ENCODE measurements at places on chromosomes 2 and 18.

- DNase-seq: peak; percentile 36
These were observed 38.3 kb upstream of the IL1R1 start for GRCh38 chr2:102103992-102104871.

GRCh38 chr2:127280693-127281092 is 13.3 kb downstream of the ERCC3 start:
- DNase-seq: no peak

DNA sequence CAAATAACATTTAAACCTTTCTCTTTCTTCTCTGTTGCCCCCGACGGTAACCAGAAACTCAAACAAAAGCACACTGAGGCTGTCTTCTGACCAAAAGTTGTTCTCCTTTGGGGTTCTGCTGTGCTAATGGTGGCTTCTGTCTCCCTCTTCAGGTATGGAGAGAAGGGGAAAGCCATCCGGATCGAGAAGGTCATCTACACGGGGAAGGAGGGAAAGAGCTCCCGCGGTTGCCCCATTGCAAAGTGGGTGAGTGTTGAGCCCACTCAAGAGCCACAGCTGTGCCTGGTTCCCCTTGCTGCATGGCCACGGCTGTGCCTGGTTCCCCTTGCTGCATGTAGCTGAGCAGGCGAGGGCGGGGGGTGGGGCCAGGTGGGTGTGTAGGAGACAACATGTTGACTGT is 67.4 kb downstream of the BOLA3 start:
- DNase-seq: no peak

DNA sequence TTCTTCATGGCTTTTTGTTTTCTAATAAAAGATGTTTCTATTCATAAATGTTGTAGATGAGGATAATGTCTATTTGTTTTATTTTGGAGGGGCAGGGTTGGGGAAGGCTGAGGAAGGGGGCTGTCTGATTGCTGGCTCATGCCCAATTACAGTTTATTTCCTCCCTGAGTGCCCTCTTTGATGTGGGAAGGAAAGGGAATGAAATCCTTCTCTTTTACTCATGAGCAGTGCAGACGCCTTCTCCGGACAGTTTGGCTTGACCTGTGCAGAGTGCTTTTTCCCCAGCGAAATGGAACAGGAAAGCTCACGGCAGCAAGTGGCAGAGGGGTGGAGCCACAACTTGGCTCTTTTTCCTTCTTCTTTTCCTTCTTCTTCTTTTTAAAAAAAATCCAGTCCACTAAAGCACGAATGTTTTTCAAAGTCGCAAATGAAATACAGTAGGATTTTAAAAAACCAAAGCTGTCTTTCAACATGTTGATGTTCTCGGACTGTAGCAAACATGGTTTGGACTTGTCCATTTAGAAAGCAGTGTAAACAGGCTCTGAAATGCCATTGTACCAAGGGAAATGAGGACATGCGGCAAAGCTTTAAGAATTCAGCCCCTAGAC is 34.5 kb downstream of the RAB31 start:
- no peak for DNase-seq

GRCh38 chr2:122135021-122135937 is 379.8 kb downstream of the TSN start:
- no peak for DNase-seq

DNA sequence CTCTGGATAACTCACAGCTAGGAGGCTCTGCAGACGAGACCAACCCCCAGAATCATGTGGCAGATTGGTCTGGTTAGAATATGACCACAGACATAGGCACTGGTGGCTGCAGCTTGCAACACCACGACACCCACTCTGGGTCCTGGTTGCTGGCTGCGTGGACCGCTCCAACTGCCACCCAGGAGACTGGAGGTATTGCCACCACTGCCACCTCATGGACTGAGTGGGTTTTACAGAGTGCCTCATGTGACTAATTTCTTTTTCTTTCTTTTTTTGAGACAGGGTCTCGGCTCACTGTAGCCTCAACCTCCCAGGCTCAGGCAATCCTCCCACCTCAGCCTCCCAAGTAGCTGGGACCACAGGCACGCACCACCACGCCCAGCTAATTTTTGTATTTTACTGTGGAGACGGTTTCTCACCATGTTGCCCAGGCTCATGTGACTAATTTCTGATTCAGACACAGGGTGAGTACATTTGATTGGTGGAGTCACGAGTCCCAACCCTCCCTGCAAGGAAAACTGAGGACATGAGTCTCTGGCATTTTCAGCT is 29.9 kb upstream of the NT5DC4 start:
- DNase-seq: peak; percentile 65

GRCh38 chr2:12162269-12163247 is 416.1 kb downstream of the LPIN1 start:
- DNase-seq: no peak

GRCh38 chr2:152467677-152468410 is 132.9 kb downstream of the FMNL2 start:
- DNase-seq: no peak

DNA sequence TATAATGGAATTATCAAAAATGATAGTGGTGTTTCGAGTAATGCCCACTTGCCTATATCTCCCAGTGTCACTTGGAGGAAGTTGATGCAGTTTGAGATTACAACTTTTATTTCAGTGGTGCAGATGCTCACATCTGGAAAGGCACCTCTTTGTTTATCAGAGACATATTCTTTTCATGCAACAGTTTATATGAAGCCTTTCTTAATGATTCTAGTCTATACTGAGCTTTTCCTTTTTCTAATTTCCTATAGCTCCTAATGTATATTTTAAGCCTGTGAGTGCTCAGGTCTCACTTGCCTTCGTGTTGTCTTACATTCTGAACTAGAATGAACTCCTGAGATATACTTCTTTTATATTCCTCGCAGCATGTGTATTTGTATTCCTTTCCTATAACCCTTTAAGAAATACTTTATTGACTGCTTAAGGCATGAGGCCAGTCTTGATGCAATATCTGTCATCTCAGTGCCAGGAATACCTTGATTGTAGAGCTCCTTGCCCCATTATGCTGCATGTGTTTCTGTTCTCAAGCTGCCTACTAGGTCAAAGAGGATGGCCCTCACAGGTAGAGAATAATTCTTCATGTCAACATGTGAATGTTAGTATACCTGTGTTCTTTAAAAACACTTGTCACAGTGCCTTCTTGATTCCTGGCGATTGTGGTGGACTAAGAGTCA is 52.6 kb downstream of the VRK2 start:
- no peak for DNase-seq

DNA sequence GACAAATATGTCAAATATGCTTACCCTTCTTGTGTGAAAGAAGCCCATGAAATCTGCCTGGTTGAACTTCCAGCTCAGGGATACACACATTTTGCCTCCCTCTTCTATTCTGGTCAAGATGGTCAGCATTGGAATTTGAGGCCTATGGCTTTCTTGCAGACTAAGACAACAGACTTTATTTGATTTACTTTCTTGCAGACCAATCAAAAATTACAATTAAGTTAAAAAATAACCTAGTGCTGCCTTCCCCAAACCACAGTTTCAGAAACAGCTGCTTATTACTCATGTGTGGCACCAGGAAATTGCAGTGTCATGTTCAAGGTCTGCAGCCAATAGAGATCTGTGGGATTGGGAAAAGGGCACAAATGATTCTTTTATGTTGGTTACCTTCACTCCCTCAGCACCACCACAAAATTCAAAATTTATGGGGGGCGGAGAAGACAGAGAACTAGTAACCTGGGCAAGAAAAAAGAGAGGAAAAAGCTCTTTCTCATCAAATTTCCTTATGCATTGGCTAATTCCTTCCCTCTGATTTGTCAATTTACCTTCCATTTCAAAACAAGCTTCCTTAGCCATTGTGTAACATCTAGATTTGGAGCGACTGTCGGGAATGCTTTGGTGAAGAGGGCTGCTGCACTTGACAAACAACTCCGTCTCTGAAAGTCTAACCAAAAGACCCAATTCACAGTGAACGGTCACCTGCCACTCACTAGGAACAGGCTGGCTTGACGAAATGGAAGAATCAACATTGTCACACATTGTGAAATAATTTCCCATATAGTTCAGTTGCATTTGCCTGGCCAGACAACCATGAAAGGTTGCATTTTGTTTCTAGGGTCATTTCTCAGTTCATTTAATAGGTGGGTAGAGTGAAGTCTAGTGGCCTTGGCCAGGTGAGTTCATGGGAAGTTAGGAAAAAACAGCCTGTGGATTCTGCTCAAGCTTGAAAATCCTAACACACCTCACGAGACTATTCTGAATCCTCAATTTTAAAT is 100.4 kb upstream of the FZD5 start:
- DNase-seq: no peak

DNA sequence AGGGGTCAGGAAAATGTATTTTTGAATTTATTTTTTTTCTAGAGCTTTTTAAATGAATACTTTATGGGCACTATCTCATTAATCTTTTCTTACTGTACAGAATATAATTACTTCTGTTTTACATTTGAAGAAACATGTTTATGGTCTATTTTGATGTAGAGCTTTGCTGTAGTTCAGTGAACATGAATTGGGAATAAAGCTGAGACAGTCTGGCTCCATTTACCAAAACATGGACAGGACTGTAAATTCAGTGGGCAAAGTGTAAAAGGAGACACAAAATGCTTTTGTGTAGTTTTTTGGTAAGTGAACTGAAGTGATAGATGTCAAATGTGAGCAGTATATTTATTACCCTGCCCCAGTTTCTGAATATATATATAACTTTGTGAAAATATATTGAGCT is 1298.8 kb upstream of the NXPH2 start:
- no peak for DNase-seq

DNA sequence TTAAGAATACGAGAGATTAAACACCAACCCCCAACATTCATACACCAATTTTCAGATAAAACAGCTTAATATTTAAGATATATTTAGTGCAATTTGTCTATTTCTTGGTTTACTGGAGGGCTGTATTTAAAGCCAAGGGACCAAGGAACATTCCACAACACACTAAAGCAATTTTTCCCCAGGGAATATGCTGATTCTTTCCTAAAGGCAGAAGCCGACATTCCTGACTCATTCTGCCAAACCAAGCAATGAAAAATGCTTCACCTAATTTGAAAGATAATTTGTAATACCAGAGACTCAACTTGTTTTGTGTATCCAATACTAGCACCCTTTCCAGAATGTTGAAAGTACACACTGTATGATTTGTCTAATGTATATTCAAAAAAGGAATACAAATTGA is 1267.6 kb upstream of the PIK3C3 start:
- no peak for DNase-seq

- DNase-seq: no peak
These were observed 179.9 kb upstream of the MSH6 start for GRCh38 chr2:47602996-47603395.

- no peak for DNase-seq
These were observed 2.1 kb downstream of the METTL8 start for GRCh38 chr2:171431677-171432167.

- no peak for DNase-seq
These were observed 99.7 kb upstream of the AQP4 start for GRCh38 chr18:26965206-26965605.

DNA sequence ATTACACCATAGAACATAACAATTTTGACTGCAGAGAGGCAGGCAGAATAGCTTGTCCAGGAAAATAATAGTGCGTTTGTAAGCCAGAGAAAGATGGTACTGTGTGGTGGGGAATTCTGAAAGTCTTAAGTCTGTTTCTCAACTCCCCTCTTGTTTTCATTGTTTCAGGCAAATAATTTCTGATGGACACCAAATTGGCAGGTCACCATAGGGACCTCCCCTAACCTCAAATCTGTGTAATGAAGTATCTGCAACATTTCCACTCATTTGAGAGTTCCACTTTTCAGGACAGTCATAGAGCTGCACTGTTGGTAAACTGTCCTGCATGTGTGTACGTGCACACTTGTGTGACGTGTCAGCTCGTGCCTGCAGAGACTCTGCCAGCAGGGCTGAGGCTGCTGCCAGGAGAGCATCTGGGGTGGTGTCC is 195.6 kb downstream of the AGAP1 start:
- no peak for DNase-seq

- no peak for DNase-seq
These were observed 19.4 kb downstream of the CENPA start for GRCh38 chr2:26805241-26805676.

DNA sequence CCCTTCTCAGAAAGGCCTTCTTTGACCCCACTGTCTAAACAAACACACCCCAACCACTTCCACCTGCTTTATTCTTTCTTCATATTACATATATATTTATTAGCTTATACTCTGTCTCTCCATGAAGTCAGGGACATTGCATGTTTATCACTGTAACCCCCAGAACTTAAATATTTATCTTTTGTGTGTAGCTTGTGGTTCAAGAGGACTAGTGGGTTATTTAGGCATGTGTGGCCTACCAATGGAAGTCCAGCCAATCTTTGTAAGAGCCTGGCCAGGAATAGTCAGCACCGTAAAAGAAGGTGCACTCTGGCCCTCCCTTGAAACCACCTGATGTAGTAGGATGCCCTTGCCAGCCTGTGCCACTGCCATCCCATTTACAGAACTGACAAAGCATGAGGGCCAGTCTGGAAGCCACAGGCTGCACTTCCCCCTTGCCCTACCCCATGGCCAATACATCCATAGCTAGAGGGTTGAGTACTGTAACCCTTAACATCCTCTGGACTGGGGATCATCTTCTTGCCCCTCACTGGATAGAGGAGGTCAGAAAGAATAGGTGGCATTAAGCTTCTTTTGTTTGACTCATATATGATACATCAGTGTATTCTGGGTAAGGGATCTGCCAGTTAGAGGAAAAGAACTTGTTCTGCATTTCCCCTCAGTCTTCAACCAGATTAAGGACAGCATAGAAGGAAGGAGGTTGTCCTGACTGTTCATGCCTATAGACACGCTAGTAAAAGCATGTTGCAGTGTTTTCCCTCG is 4.9 kb downstream of the NEMP2 start:
- no peak for DNase-seq

DNA sequence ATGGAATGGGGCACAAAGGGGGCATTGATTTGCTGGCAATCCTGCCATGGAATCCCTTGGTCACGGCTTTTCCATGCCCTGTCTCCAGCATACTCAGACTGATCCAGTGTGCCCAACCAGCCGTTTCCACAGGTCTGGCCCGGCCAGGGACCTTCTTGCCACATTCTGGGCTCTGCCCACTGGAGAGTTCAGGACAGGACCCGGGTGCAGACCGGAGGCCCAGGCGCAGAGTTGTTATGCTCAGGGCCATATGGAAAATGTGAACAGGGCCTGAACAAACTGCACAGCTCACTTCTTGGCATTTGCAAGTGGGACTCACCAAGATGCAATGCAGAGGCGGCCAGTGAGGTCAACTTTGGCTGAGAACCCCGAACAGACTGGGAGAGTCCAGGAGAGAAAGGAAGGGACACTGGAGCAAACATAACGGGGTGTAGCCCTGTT is 15.6 kb upstream of the ASAP2 start:
- DNase-seq: no peak

- DNase-seq: no peak
These were observed 209.4 kb downstream of the ZEB2 start for GRCh38 chr2:144310484-144310883.

GRCh38 chr18:14940735-14941134 is 192.8 kb downstream of the ANKRD30B start:
- no peak for DNase-seq
